ENCODE measurements at places on chromosomes 12 and 14. TPM values are rescaled to one million over a fixed set of nuclear protein-coding genes. Genes with fewer than 3 reads are reported as not detected.

DNA sequence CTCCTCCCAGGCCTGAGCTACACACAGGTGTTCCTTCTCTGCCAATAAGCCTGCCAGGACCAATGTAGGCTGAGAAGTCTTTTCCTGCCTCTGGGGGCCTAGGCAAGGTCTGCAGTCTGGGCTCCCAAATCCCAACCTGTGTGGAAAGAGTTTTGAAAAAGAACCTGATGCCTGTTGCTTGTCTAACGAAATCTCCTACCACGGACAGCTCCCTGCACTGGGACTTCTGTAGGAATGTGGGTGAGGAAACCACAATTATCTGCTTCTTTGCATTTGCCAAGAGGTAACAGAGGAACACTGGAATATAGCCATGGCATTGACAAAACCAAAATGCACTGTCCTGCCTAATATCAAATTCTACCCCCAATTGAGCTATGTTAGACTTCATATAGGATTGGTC, 877.0 kb upstream of the TMEM132C start:
- no peak for DNase-seq

GRCh38 chr14:74203639-74204038, 35.6 kb upstream of the VSX2 start:
- no peak for DNase-seq

DNA sequence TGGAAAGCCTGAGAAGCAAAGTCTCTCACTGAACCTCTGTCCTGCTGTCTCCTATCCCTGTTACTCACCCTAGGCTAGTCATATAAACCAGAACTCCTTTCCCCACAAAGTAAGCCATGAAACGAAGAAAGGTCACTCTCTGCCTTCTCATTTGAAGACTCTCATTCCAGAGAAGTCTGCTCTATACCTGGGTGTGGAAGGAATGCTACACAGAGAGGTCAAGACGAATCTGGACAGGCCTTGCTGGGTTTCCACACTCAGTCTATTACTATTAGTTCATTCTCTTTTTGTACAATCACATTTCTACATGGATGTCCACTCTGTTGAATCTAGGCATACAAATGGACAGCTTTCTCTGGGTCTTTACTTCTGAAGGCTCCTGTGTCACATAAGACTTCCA, 2.4 kb upstream of the AEBP2 start:
- no peak for DNase-seq

DNA sequence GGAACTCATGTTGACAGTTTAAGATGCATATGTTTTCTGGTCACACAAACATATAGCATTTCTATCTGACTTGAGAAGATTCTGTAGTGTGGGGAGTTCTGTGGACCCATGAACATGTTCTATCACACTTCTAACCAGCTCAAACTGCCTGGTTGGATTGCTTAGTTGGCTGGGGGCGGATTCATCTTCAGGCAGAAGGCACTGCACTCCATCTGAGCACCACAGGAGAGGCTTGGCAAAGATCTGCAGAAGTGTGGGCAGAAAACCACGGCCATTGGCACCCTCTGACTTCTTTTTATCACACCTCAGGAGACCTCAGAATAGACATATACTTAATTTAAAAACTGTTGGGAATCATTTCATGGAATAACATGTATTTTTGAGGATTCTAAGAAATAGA, 68.5 kb downstream of the LIN7A start:
- no peak for DNase-seq

DNA sequence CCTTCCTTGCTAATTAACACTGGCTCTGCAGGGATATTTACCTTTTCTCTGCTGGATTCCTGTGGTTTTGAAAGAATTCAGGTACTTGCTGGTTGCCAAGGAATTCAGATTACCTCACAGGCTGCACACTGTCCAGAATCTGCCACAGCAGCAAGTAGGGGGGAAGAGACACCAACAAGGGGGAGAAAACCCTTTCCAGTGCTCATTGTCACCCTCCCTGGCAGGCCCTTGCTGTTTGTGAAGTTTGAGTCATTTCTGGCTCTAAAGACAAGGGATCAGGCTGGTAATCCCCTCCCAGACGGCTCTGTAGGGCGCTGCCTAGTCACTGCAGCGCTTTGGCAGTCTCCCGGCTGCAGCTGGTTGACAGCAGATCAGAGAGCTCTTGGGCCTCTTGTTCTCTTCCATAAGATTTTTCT, 50.8 kb downstream of the TTLL5 start:
- DNase-seq: peak; percentile 69

DNA sequence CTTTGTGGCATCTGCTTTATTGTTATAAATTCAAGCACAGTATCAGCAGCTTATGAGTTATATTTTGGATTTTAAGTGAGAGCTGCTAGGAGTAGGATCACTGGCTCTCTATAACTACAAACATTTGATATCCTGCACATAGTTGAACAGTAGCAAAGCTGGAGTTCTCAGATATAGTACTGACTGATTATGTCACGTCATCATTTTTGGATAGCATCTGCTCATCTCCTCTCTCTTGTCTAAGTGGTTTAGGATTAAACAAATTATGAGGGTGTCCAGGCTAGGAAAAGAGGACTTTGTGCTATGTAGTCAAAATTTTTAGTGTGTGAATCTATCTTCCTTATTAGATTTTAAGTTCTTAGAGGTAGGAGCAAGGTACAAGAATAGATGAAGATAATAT, 18.4 kb downstream of the PPP4R4 start:
- DNase-seq: no peak

DNA sequence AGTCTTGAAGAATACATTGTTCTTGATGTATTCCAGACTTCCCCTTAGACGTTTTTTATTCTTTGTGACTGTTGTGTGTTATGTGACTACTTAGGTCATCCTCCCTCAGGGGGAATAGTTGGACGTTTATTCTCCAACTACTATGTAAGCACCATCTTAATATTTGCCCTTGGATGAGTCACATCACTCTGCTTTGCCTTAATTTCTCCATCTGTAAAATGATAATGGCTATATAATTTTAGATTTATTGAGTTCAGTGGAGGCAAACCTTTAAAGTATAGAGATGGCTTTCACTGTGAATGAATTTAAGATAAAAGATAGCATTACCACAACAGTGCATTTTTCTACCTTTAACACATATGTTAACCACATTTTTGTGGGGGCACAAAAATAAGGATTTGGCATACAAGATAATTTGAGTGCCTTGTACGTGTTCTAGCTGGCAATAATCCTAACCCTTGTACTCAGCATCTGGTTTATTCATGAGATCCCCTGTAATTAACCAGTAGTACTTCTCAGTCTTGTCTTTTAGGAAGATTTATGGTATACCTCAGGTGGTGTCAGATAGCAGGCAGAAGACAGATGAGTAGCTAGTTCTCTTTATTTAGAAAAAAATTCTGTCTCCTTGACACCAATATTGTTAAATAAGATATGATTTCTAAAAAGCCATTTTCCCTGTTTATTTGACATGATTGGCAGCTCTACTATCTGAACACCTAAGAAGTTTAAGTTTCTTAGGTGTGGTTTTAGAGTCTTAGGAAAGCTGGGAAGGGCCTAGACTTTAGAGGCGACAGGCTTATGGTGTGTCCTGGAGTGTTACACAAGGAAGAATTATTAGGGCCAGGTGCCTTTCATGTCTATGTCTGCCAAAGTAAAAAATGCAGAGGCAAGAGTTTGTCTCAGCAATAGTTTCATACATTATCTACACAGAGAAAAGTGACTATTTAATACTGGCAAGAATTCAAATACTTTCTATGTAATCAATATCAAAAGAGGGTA, 152.3 kb downstream of the RAD51B start:
- DNase-seq: no peak

- DNase-seq: no peak
Observed at GRCh38 chr14:77485901-77486678, 12.5 kb downstream of the ISM2 start.

GRCh38 chr14:101360054-101360911, 201.0 kb upstream of the DIO3 start:
- peak; percentile 83 for DNase-seq

GRCh38 chr12:33427071-33427470, 12.5 kb downstream of the SYT10 start:
- no peak for DNase-seq

GRCh38 chr12:116657921-116658495, 79.9 kb downstream of the SPRING1 start:
- DNase-seq: no peak

GRCh38 chr14:99224116-99224910, 47.7 kb downstream of the BCL11B start:
- DNase-seq: no peak

DNA sequence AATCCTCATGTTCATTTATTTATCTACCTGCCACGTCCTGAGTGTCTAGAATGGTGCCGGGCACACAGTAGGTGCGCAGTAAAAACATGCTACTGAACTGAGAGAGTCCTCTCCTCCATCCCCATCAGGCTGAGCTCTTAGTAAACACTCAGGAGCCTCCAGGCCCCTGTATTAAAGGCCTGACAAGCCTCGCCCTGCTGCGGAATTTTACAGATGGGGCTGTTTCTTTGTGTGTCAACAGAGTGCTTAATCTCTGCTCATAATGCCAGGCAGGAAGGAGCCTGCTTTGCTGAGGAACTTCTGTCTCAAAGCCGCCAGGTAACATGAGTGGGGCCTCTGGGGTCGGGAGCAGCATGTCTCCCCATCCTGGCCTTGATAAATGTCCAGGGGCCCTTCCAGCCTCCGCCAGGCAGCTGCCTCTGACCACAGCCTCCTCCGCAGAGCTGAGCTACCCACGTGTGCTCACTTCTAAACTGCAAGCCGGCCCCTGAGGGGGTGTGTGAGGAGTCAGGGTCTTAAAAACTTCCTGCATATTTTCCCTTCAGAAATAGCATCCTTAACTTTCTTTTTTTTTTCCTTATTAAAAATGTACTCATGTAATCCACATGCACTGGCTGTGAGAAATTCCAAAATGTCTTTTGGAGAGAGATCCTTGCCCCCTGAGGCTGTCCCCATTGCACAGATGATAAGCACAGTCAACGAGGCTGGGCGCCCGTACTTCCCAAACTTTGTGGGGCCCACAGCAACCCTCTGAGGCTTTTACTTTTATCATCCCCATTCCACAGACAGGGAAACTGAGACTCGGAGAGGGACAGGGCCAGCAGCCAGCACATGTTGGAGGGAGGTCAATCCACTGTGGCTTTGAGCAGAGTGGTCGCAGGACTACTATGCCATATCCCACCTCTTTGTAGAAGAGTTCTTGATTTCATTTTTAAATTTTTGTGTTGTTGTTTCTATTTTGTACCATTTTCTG, 116.0 kb upstream of the NCOR2 start:
- DNase-seq: no peak

- DNase-seq: no peak
Observed at GRCh38 chr12:118033323-118033722, 16.8 kb downstream of the RFC5 start.

DNA sequence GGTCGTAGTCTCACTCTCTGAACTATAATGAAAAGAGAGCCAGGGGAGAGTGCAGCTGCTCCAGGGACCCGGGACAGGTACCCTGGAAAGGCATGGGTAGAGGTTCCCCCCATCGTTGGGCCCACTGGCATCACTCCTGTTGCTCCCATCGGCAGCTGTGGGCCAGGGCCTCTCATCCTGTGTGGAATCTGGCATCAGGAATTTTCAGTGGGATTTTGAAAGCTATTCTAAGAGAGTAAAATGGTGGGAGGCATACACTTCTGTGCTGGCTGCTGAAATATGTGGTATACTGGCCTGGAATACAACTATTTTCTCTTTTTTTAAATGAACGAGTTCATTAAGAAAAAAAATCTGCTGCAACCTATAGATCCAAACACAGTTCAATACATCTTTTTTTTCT, 38.1 kb downstream of the EML1 start:
- no peak for DNase-seq

GRCh38 chr12:104792570-104792969, 165.5 kb downstream of the SLC41A2 start:
- DNase-seq: no peak

DNA sequence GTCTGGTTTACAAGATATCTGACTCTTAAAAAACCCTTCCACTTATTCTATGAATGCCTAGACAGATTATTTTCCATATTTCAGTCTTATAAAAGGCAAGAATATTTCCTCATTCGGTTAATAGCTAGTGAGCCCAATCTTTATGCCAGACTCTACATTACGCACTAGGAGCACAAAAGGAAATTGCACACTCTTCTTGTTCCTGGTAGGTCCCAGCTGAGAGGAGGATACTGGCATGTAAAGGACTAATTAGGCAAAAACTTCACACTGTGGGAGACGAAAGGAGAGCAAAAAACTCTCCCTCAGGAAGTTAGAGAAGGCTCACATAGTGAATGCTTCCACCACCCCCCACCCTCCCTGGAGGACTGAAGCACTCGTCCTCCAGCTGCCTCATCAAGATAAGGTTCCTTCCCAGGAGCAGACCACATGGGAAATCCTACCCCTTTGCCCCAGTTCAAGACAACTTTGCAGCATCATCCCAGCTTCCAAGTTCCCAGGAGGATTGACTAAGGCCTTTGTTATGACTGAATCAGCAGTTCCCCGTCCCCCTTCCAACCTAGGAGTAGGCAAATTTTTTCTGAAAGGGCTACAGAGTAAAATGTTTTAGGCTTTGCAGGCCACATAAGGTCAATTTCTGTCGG, 14.5 kb downstream of the CAPZA3 start:
- peak; percentile 55 for DNase-seq

DNA sequence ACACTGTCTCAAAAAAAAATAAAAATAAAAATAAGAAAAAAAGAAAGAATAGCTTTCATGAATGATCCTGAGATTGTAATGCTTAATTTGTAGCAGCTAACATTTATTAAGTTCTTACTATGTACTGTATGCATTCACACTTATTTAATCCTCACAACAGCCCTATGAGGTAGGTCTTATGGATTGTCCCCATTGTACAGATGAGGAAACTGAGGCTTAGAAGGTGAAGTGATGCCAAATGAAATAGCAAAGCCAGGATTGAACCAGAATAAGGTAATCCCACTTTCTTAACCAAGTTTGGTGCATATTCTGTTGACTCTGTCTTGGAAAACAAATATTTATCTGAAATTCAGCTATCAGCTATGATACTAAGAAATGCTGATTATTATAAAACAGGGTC, 2.1 kb downstream of the USP30 start:
- no peak for DNase-seq

- no peak for DNase-seq
Observed at GRCh38 chr12:5402009-5402935, 29.6 kb upstream of the NTF3 start.

GRCh38 chr12:56080556-56081138, 682 bp downstream of the ERBB3 start:
- no peak for DNase-seq

- no peak for DNase-seq
Observed at GRCh38 chr14:78399316-78399889, 229.2 kb downstream of the NRXN3 start.

- no peak for DNase-seq
Observed at GRCh38 chr12:104050436-104050835, 449 bp upstream of the GLT8D2 start.

The CBLN3 gene
- total RNA-seq: 2.3 TPM

The MUCL1 gene
- total RNA-seq: not detected

The TAS2R7 gene
- total RNA-seq: not detected

The MYO1H gene
- 0.52 TPM for total RNA-seq

The SAV1 gene
- 26.2 TPM for total RNA-seq

The PTPN21 gene
- total RNA-seq: 37.8 TPM

The DCN gene
- 741 TPM for total RNA-seq

The DHRS2 gene
- total RNA-seq: not detected

The HOXC12 gene
- not detected for total RNA-seq

The CKB gene
- 533 TPM for total RNA-seq

The RALGAPA1 gene
- 31.8 TPM for total RNA-seq

The CLEC2D gene
- 4.2 TPM for total RNA-seq

The NKX2-1 gene
- not detected for total RNA-seq

The LALBA gene
- not detected for total RNA-seq

The ARL1 gene
- 104 TPM for total RNA-seq

The RDH12 gene
- not detected for total RNA-seq

The PIK3C2G gene
- total RNA-seq: not detected

The LRP1-AS gene
- total RNA-seq: not detected
